ENCODE measurements at places on chromosomes 3 and 15.

DNA sequence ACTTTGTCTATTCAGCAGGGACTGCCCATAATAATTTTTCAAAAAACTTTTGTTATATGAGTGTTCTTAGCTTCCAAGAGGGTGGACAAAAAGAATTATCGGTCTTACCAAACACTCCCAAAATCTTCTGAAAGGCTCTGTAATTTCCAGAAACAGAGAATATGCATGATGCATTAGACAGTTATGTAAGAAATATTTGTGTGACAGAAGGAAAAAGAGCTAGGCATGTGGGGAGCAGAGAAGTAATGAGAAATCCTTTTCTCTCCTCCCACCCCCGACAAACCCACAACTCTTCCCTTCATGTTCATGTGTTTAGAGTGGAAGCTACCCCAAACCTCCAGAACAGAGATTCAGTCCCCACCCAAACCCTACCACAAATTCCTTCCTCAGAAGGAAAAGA is 86.8 kb downstream of the MYO5A start:
- no peak for DNase-seq

- no peak for DNase-seq
These were observed 176.6 kb downstream of the VGLL3 start for GRCh38 chr3:86814321-86814720.

DNA sequence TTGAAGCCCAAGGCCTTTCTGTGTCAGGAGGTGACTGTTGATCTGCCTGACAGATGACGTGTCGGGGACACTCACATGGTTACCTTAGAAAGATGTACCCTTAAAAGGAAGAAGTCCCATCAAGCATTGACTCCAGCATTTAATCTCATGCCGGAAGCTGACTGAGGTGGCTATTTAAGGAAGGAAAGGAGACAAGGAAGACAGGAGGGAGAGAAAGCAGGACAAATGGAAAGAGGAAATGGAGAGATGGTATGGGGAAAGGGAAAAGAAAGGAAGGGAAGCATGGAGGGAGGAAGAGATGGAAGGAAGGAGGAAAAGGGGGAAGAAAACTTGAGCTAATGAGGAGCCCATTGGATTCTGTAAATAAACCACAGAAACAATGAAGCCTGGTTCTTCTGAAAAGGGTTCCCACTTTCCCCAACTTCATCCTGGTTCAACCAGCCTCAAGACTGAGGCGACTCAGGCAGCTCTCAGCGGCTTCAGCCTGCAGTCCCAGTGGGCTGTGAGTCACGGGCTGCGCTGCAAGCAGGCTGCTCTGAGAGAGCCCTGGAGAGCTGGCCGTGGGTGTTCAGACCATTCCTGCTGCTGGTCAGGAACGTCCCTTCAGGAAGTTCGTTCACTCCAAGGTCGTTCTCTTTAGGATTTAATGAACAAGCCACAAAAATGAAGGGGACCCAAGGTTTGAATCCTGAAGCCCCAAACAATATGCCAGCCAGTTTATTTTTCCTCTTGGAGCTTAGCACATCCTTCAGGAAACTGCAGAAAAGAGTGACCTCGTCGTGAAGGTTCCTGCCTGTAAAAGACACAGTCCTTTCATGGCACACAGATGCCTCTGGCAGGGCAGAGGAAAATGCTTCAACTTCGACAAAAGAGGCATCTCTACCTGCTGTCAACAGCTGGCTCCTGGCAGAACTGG is 69.6 kb upstream of the THBS1 start:
- DNase-seq, result no peak

GRCh38 chr3:12040902-12041301 is 36.7 kb downstream of the SYN2 start:
- no peak for DNase-seq

DNA sequence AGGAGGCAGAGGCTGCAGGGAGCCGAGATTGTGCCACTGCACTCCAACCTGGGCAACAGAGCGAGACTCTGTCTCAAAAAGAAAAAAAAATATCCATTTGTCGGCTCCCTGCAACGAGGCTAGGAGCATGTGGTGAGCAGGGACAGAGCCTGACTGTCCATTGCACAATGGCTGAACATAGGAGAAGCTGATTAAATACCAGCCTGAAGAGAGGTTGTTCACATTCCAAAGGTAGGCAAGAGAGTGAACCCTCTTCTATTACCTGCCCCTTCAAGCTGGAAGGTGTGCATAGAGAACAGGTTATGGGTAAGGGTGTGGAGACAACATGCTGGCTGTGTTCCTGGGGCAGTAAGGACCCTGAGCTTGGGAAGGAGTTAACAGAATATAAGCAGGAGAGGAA is 78.7 kb downstream of the DAPK2 start:
- DNase-seq, result no peak

DNA sequence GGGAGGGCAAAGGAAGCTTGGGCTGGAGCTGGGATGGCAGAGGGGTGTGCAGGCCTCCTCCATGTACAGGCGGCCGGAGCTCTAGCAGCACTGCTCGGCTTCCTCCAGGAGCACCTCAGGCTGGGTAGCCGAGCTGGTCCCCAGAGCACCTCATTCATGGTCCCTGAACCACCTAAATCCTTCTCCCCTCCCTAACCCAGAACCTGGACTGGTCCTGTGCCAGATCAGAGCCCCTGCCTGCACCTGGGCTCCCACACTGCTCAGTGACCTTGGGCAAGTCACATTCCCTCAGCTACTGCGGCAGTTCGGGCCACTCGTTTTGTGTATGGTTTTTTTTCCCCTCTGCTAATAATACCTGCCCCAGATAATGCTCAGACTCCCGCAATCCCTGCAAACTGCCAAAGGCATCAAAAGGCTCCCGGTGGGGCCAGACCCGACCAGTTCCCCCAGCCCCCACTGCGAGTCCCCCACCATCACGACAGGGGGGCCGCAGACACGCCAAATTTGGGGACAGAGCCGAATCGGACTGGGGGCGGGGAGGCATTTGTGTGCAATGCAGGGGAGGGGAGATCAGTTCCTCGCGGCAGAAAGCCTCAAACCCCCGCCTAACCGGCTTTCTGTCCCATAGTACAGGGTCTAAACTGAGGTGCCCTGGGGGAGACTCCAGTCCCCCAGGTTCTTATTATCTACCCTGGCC is 1.3 kb downstream of the SEMA7A start:
- no peak for DNase-seq

- no peak for DNase-seq
These were observed 176.4 kb upstream of the MDFIC2 start for GRCh38 chr3:70488816-70489215.

- DNase-seq, result no peak
These were observed 248.7 kb upstream of the IL12A start for GRCh38 chr3:159739969-159740368.

GRCh38 chr3:142165194-142165593 is 15.8 kb upstream of the TFDP2 start:
- no peak for DNase-seq

GRCh38 chr3:99250821-99251355 is 349.4 kb upstream of the DCBLD2 start:
- no peak for DNase-seq

DNA sequence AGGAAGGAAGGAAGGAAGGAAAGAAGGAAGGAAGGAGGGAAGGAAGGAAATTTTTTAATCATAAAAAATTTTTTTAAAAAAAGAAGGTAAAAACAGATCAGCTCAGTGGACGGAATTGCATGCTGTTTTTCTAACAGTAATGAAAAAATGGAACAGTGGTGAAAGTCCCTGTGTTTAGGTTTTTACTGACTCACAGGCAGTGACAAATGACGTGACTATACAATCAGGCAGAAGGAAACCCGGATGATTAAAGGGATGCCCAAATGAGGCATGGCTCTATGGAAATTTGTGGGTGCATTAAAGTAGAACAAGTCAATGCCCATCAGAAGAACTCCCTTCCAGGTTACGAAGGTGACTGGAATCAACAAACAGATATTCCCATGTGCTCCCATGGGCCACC is 135.0 kb downstream of the IMPG2 start:
- DNase-seq, result no peak

GRCh38 chr3:193554811-193555210 is at the start of gene ATP13A4:
TSS of gene ATP13A4 (minus strand) at chr3:193554895. CDS start at chr3:193554799, 96 bp downstream.
- no peak for DNase-seq

DNA sequence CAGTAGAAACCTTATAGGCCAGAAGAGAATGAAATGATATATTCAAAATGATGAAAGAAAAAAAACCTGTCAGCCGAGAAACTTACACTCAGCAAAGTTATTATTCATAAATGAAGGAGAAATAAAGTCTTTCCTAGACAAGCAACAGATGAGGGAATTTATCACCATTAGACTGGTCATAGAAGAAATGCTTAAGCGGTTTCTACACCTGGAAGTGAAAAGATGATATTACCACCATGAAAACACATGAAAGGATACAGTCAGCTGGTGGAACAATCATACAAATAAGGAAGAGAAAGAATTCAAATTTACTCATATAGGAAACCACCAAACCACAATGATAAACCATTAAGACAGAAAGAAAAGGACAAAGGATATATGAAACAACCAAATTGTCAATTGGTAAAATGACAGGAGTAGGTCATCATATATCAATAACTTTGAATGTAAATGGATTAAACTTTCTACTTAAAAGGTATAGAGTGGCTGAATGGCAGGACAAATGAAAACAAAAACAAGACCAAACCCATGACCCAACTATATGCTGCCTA is 29.9 kb upstream of the PRR23C start:
- DNase-seq, result no peak

GRCh38 chr15:48103647-48104046 is 17.1 kb upstream of the SLC24A5 start:
- no peak for DNase-seq

DNA sequence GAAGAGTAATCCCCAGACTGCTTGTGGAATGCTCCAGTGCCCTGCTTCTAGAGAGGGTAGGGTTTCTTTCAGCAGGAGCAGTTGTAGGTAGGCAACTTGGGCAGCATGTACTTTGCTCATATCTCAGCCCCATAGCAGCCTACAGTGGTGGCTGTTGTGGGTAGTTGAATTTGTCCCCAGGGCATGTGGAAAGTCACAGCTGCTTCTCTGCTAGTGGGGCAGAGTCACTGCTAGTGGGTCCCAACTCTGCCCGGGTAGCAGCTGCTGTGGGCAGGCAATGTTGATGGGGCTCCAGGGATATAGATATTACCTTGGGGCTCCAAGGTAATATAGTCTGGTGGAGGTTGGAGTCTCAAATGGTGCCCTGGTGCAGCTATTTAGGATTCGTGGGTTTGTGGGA is 174.5 kb downstream of the OTOL1 start:
- DNase-seq, result no peak

GRCh38 chr15:57785039-57785438 is 78.5 kb downstream of the POLR2M start:
- DNase-seq, result no peak

DNA sequence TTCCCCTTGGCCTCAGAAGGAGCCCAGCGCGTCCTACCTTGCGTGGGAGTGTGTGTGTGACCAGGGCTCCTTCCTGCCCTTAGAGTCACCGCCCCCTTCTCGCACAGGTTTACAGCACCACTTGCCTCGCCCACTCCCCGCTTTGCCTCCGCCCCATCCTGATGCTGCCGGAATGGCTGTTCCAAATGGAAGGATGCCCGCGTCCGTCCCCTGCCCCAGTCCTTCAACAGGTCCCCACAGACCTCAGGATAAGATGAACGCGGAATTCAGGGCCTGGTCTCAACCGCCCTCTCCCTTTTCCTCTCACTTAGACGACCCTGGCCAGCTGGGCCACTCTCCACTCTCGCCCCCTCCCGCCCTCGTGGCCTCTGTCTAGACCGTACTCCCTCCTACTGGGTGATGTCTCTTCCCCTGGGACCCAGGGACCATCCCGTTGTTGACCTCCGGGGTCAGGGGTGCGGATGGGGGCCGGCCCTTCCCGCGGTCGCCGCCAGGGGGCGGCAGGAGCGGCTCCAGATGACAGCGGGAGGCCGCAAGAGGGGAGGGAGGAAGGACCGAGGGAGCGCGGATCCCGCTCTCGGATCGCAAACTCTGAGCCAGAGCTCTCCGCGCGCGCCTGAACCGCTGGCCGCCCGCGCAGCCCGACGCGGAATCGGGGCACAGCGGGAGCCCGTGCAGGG is at the start of gene THSD4:
Gene THSD4 (plus strand): TSS at position 585 of the 680 bp plus-strand sequence.
- DNase-seq, result peak; percentile 38

- no peak for DNase-seq
These were observed 61.4 kb upstream of the ZNF280D start for GRCh38 chr15:56794553-56795329.

DNA sequence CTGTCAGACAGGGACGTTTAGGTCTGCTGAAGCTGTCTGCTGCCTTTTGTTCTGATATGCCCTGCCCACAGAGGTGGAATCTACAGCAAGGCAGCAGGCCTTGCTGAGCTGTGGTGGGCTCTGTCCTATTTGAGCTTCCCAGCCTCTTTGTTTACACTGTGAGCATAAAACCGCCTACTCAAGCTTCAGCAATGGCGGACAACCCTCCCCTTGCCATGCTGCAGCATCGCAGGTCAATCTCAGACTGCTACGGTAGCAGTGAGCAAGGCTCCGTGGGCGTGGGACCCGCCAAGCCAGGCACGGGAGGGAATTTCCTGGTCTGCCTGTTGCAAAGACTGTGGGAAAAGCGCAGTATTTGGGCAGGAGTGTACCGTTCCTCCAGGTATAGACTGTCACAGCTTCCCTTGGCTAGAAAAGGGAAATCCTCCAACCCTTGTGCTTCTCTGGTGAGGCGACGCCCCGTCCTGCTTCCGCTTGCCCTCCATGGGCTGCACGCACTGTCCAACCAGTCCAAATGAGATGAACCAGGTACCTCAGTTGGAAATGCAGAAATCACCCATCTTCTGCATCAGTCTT is 71.4 kb downstream of the SPSB4 start:
- DNase-seq, result no peak

DNA sequence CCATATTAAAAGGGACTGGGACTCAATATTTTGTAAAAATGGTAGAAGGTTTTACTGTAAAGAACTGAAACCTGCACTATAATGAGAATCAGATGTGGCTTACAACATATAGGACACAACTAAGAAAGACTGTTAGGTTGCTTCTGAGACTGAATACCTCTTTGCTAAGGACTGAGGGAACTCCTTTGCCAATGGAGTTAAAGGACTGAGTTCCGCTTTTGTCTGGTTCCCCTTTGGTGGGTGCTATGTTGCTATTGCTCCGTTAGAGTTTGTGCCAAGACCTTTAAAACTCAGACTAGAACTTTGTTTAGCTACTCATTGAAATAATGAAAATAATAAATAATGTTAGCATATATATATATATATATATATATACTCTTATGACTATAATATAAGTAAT is 147.8 kb upstream of the KCNMB2 start:
- DNase-seq, result no peak

- DNase-seq, result no peak
These were observed 718.9 kb downstream of the NLGN1 start for GRCh38 chr3:174116421-174116820.
